ENCODE measurements at places on chromosomes 11 and 22.

- DNase-seq: no peak
Observed at GRCh38 chr22:43231724-43232034, 44.7 kb upstream of the TTLL12 start.

GRCh38 chr11:19281041-19281440, 40.3 kb upstream of the E2F8 start:
- DNase-seq: peak; percentile 37

- DNase-seq: no peak
Observed at GRCh38 chr11:122799406-122800105, 38.7 kb upstream of the CRTAM start.

DNA sequence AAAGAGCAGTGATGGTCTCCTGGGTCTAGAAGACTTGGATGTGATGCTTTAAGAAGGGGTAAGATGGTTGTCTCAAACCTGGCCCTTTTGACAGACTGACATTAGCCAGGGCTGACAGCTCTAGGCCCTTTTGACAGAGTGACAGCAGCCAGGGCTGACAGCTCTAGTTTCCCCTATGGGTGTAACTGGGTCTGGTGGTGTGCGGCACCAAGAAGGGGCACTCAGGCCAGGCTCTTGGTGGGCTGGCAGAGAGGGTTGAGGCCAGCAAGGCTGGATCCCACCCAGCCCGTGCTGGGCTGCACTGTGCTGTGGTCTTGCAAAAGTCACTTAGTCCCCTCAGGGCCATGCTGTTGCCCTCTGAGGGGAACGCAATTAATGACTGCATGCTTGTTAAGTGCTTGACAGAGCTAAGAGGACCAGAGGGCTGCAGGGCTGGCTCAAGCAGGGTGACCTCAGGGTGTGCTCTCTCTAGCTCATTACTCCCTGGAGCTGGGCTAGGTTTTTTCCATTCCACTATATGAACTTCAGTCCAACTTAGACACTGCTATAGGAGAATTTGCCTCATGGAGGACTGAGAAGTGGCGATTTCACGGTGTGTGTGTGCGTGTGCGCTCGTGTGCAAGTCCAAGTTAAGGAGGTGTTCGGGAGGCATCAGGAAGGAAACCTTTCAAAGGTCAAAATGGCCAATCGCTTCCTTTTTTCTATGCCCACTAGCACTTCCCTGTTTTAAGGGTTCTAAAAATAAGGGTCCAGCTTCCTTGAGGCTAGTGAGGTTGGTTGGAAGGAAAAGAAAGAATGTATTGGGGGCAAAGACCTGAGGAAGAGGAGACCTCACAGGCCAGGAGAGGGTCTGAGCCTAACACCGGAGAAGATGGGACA, 4.4 kb downstream of the UBASH3B start:
- no peak for DNase-seq

DNA sequence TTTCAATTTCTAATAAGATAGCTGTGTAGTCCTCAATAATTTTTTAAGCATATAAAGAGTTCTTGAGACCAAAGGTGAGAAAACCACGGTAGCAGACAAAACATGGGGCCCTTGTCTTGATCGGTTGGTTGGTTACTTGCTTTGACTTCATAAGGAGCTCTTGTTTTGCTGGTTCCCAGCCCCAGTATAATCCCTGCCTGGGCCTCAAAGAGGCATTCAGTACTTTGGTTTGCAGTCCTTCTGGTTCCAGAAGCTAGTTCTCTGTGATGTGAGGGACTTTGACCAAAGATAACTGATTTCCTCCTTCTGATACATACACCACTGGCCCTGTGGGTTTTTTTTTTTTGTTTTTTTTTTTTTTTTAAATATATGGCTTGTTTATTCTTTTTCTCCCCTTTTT, 17.1 kb downstream of the MARK2 start:
- DNase-seq: peak; percentile 38

DNA sequence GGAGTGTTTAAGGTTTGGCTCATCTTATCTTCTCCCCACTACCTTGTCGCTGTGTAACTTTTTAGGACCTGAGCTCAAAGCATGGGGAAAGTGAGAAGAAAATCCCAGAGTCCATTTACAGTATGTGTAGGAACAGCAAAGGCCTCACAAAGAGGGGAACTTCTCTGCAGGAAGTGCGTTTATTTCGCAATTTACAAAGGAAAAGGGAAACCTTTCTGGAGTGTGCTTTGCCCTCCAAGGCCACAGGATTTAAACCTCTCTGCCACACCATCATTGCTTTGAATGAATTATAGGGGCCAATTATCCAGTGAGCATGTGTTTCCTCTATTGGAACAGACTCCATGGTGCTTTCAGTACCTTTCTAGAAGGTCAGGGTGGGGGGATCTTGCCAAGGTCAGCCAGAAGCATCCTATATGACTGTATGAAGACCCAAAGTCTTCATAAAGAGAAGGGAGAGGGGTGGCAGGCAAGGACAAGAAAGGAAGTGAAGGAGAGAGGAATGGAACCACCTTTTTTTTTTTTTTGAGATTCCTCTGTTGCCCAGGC, 68.1 kb upstream of the LMO2 start:
- no peak for DNase-seq

DNA sequence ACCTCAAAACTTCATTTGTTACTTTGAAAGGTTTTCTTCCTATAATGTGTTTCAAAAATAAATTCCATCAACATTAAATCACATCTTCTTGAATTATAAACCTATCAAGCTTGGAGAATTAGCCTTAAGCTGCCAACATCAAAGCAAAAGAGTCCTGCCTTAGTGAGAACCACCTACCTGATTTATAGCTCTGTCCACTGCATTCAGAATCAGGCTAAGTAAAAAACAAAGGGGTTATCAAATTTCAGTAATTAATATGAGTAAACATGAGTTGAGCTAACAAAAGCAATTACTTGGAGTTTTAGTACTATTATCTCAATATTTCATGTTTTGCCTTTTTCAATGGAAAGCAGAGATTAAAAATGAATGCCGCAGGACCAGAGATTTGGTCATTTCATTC, 73.9 kb downstream of the CADM1 start:
- no peak for DNase-seq

- DNase-seq: peak; percentile 70
Observed at GRCh38 chr11:72091292-72091691, 10.6 kb downstream of the LRRC51 start.

GRCh38 chr11:5368502-5369043, 15.0 kb upstream of the OR51M1 start:
- DNase-seq: no peak

DNA sequence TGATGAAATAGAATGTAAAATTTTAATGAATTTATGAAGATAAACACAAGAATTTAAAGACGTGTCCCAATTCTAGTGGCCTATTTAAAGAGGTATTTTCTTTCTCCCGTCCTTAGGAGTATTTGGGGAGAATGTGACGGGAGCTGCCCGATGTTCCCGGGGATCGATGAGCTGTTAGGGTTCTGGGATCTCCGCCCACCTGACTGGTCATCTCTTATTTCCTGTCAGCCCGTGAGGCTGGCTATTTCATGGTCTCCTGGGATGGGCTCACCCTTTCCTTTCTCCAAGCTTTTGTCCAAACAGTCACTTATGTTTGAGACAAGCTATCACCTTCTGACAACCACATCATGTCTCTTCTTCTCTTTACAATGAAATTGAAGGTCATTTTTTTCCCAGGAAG, 16.9 kb upstream of the CLMP start:
- no peak for DNase-seq

- DNase-seq: no peak
Observed at GRCh38 chr11:86741839-86742805, 58.2 kb upstream of the PRSS23 start.

DNA sequence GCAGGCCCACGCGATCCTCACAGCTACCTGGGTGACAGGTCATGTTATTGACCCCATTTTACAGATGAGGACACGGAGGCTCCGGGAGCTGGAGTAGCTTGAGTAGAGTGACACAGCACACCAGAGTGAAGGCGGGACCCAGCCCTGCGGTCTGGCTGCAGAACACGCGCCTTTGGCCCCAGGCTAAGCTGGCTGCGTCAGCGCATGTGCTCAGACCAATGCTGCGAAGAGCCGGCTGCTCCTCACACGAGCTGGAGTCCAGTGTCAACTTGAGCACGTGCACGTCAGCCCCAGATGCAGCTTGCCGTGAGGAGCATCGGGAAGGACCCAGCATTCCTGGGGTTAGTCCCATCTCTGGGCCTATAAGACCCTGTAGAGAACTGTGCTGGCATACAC, 49.9 kb downstream of the SCUBE1 start:
- DNase-seq: no peak

DNA sequence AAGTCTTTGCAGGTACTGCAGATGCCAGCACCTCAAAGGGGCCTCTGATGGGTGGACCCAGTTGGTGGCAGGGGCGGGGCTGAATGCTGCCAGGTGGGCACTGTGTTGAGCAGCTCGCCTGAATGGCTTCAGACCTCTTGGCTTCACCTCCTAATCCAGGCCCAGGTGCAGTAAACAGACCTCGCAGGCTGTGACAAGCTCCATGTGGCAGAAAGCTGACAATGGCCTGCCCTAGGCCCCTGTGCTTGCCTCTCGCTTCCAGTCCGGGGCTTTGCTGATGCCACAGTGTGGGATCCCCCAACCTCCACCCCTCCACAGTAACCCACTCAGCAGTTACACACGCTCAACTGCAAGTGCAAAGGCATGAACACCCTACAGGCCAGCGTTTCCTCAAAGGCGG, 9.4 kb downstream of the IGLL1 start:
- no peak for DNase-seq

Measured in GM12865 (cell line).